ENCODE measurements at places on chromosomes 4 and X. TPM values are rescaled to one million over a fixed set of nuclear protein-coding genes. Genes with fewer than 3 reads are reported as not detected.

GRCh38 chr4:155626561-155626960 lies 40.1 kb upstream of the GUCY1A1 start:
- H3K4me1 ChIP-seq, result no peaks in the 10 kb centered on the region
- no peak overlapping the region for H3K4me3 ChIP-seq
- H3K27ac ChIP-seq, result no peak overlapping the region

- no peaks in the 10 kb centered on the region for H3K36me3 ChIP-seq
- no peak for DNase-seq
- no peaks in the 10 kb centered on the region for H3K4me1 ChIP-seq
- H3K27ac ChIP-seq, result no peak overlapping the region
- H3K27me3 ChIP-seq, result no peaks in the 10 kb centered on the region
Observed at GRCh38 chrX:148926371-148926770, 426.0 kb downstream of the AFF2 start.

The MAGED4B gene
- polyA plus RNA-seq, result 94.0 TPM

DNA sequence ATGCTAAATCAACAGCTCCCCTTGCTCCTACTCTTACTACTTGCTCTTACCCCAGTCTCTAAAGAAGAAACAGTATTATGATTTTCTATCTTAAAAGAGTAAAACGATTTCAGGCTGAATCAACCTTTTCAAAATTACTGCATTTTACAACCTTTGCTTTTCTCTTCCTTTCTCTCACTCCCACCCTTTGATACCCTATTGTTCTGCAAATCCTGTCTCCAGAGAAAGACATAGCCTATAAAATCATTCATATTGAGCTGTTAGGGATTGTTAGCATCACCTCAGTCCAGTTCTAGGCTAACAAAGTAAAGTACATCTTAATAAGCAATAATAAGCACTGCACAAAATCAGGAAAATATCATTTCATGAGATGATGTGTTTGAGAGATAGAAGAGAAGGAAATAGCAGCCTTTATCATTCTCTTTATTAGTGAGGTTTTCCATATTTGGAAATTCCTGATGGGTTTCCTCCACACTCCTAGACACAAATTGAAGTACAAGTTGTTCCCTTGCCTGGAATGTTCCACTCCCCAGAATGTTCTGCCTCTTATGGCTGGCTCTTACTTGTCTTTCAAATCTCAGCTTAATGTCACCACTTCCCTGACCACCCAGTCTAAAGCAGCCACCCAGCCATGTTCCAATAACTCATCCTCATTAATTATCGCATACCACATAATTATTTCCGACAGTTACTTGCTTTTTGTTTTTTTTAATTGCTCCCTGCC lies 219.7 kb downstream of the PALLD start:
- H3K4me3 ChIP-seq, result no peak overlapping the region
- no peak for DNase-seq
- H3K36me3 ChIP-seq, result no peaks in the 10 kb centered on the region
- no peaks in the 10 kb centered on the region for H3K27me3 ChIP-seq
- peak overlapping the region; percentile 53 for H3K27ac ChIP-seq
- no peaks in the 10 kb centered on the region for H3K4me1 ChIP-seq

DNA sequence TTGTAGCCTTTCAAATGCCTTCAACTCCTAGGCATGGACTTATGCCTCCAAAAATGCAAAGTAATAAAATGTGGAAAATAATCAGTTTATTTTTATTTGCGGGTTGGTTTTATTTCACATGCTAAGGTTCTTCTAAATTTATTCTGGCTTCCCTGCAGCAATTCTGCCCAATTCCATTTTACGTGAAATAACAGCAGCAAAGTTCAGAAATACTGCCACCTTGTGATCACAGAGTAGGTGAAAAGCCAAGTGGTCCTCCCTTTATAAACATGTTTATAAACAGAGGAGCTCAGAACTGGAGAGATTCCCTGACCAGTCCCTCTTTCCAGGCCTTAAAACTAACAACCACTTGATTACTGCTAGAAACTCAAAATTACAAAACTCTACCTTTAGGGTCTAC lies 14.7 kb upstream of the DCHS2 start:
- H3K27me3 ChIP-seq, result no peaks in the 10 kb centered on the region
- H3K4me3 ChIP-seq, result no peak overlapping the region
- no peak overlapping the region for H3K27ac ChIP-seq
- no peaks in the 10 kb centered on the region for H3K4me1 ChIP-seq

The CXXC4 gene
- 11.9 TPM for polyA plus RNA-seq

- H3K4me1 ChIP-seq, result peaks cover 8% of the 10 kb centered on the region
- no peaks in the 10 kb centered on the region for H3K27me3 ChIP-seq
- H3K4me3 ChIP-seq, result no peak overlapping the region
- DNase-seq, result no peak
- H3K36me3 ChIP-seq, result no peaks in the 10 kb centered on the region
Observed at GRCh38 chr4:89270792-89271191, 36.8 kb downstream of the GPRIN3 start.

DNA sequence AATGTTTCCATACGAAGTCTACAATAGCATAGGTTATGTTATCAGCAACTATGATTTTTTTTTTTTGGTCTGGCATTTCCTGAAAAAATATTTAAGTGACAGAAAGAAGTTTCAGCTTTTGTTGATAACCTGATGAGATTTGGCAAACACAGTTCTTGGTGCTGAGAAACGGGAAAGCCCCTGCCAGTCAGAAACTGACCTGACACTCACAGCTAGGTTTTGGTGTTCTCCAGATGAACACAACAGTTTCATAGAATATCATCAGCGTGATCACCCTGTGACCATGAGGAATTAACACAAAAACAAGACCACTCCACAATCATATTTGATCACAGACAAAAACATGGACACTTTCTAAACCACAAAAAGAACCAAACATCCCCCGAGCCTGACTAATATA lies 152.5 kb upstream of the DCAF8L1 start:
- no peak overlapping the region for H3K27ac ChIP-seq
- no peaks in the 10 kb centered on the region for H3K4me1 ChIP-seq
- no peak for DNase-seq
- H3K27me3 ChIP-seq, result no peaks in the 10 kb centered on the region

DNA sequence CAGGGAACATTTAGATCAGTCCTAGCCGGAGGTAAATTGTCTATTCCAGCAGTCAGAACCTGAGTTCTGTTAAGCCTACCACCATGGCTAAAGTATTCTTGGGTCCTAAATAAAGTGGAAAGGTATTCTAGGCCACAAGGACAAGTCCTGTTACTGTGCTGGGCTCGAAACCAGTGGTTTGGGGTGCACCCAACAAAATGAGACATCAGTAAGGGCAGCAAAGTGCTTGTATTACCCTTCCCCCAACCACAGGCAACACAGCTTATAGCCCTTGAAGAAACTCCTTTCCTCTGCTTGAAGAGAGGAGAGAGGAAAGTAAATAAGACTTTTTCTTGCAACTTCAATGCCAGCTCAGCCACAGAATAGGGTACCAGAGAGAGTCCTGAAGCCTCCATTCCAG lies 1345.6 kb downstream of the PCDH18 start:
- H3K27me3 ChIP-seq, result no peaks in the 10 kb centered on the region
- H3K4me3 ChIP-seq, result no peak overlapping the region
- peak; percentile 1 for DNase-seq
- H3K36me3 ChIP-seq, result no peaks in the 10 kb centered on the region
- H3K27ac ChIP-seq, result no peak overlapping the region
- no peaks in the 10 kb centered on the region for H3K4me1 ChIP-seq

DNA sequence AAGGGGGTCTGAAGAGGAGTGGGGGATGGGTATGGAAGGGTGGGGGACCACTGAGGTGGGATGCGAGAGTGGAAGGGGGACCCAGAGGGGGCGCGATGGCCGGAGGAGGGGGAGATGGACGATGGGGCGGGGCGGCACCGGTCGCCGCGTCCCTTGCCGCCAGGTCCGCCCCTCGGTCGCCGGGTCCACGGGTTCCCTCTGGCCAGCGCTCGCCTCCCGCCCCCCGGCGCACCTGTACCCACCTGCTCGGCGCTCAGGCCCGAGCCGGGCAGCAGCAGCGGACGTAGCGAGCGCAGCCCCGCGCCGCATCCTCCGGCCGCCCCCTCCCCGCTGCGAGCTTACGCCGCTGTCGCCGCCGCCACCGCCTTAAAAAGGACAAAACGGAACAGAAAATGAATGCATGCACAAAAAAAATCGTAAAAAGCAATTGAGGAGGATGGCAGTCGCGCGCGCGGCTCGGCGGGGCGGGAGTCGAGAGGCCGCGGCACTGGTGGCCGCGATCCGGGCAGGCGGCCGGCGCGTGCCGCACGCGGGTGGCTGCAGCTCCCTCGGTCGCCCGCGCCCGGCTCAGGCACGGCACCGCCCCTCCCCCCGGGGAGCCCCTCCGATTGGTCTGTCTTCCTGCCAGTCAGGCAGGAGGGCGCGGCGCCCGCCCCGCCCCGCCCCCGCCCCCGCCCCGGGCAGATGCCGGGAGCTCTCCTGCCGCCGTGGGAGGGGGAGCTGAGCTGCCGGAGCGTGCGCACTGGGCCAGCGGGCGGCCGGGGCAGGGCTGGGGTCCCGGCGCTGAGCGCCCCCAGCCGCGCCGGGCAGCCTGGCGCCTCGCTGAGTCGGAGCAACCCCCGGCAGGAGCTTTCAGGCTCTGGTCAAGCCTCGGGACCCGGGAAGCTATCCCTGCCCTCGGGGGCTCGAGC lies at the start of gene JAKMIP1:
TSS of gene JAKMIP1 (minus strand) at position 539 of the 911 bp plus-strand sequence. CDS start 87,699 bp downstream, outside the sequence.
- DNase-seq, result peak; percentile 46
- H3K4me1 ChIP-seq, result no peaks in the 10 kb centered on the region

DNA sequence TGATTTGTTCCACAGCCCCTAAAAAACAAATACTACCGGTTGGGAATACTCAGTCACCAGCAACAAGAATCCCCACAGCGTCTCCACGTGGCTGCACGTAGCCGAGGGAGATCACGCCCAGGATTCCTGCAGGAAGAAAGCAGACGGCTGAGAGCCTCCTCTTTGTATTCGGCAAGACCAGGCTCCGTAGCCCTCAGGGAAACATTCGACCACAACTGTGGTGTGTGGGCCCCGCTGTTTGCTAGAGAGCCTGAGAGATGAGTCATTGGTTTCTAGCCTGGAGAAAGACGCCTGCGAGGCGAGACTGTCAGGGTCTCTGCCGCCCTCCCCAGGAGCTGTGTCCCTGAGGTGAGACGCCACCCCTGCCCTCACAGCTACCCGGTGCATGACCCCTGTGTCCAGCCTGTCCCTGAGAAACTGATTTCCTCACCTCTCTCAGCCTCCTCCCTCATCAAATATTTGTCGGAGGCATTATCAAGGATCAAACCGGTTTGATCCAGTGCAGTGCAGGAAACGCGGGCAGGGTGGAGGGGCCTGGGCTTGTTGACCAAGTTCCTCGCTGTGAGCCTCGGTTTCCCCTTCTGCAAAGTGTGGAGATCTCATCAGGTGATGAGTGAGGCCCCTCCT lies 4.7 kb upstream of the S100P start:
- H3K27ac ChIP-seq, result peak overlapping the region; percentile 73
- H3K27me3 ChIP-seq, result no peaks in the 10 kb centered on the region
- peak overlapping the region; percentile 7 for H3K4me3 ChIP-seq
- no peaks in the 10 kb centered on the region for H3K36me3 ChIP-seq
- H3K4me1 ChIP-seq, result peaks cover 9% of the 10 kb centered on the region

GRCh38 chr4:54800831-54801530 lies 143.2 kb downstream of the KIT start:
- no peak overlapping the region for H3K4me3 ChIP-seq
- H3K36me3 ChIP-seq, result no peaks in the 10 kb centered on the region
- no peaks in the 10 kb centered on the region for H3K4me1 ChIP-seq
- no peaks in the 10 kb centered on the region for H3K27me3 ChIP-seq
- no peak for DNase-seq

DNA sequence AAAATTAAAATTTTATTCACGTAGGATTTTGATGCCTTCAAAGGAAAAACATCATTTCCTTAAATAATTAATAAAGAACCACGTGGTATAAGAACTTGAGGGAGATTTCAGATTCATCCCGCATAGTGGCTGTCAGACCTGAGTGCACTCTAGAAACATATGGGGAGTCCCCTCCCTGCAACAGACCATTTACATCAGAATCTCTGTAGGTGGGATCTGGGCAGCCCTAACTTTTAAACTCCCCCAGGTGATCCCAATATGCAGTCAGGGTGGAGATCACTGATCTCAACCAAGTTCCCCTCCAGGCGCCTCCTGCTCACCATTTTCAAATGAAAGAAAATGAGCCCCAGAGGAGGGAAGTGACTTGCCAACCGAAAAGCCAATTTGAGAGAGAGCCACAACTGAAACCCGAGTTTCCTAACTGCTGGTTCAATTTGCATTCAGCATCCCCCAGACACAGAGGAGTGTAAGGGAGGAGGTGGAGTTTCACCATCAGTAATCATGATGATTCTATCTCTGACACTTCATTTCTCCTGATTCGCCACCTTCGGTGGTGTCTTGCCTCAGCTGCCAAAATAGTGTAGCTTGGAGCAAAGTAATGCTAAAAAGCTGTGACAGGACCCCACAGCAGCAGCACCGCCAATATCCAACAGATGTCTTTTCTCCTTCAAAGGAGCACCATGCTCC lies 11.4 kb downstream of the RNF150 start:
- no peak overlapping the region for H3K4me3 ChIP-seq
- H3K27me3 ChIP-seq, result no peaks in the 10 kb centered on the region
- no peak overlapping the region for H3K27ac ChIP-seq
- H3K36me3 ChIP-seq, result no peaks in the 10 kb centered on the region
- peak; percentile 51 for DNase-seq
- no peaks in the 10 kb centered on the region for H3K4me1 ChIP-seq

- peak; percentile 55 for DNase-seq
- no peak within 1 kb of the TSS for H3K27ac ChIP-seq
- peak within 1 kb of the TSS; percentile 26 for H3K4me3 ChIP-seq
- peaks cover 21% of the 10 kb centered on the region for H3K27me3 ChIP-seq
Observed at GRCh38 chrX:153494541-153495361, at the start of gene BGN. Gene BGN (plus strand): TSS chrX:153494980. CDS start chrX:153504632, 9,652 bp downstream.

The FREM3 gene
- 13.6 TPM for polyA plus RNA-seq

- H3K36me3 ChIP-seq, result peaks cover 68% of the 10 kb centered on the region
- no peak for DNase-seq
- H3K27ac ChIP-seq, result no peak overlapping the region
- H3K4me3 ChIP-seq, result no peak overlapping the region
- no peaks in the 10 kb centered on the region for H3K27me3 ChIP-seq
Observed at GRCh38 chr4:182896421-182896820, 20.8 kb downstream of the DCTD start.

The SHROOM4 gene
- 33.3 TPM for polyA plus RNA-seq

- H3K27me3 ChIP-seq, result no peaks in the 10 kb centered on the region
- no peak overlapping the region for H3K4me3 ChIP-seq
- no peaks in the 10 kb centered on the region for H3K36me3 ChIP-seq
- H3K4me1 ChIP-seq, result no peaks in the 10 kb centered on the region
- peak; percentile 61 for DNase-seq
- no peak overlapping the region for H3K27ac ChIP-seq
Observed at GRCh38 chr4:149999485-150000074, 78.7 kb upstream of the DCLK2 start.

GRCh38 chrX:117957128-117957527 lies 159.5 kb downstream of the KLHL13 start:
- no peaks in the 10 kb centered on the region for H3K4me1 ChIP-seq
- no peak overlapping the region for H3K27ac ChIP-seq
- no peak overlapping the region for H3K4me3 ChIP-seq
- no peaks in the 10 kb centered on the region for H3K27me3 ChIP-seq

The VCX3B gene
- 0.32 TPM for polyA plus RNA-seq

DNA sequence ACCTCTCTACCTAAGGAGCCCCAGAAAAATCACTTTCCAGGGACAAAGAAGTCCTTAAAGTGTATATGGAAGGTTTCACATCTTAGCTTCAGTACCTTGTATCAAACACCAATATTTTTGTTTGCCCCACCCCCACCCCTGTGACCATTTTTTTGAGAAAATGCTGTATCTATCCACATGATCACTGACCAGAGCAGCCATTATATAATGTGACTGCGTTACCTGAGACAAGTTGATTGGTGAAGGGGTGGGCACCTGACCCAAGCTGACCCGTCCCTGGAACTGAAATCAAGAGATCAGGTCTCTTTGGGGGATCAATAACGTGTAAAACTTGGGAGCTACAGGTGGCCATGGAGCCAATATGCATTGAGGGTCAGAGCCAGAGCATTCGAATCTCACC lies 10.7 kb downstream of the TIFA start:
- no peak overlapping the region for H3K27ac ChIP-seq
- peaks cover 16% of the 10 kb centered on the region for H3K4me1 ChIP-seq
- H3K4me3 ChIP-seq, result no peak overlapping the region
- H3K27me3 ChIP-seq, result no peaks in the 10 kb centered on the region
- H3K36me3 ChIP-seq, result peaks cover 23% of the 10 kb centered on the region
- DNase-seq, result no peak

Data from left lung (tissue), 14 donors.